ENCODE measurements at places on chromosomes 5 and 9. TPM values are rescaled to one million over a fixed set of nuclear protein-coding genes. Genes with fewer than 3 reads are reported as not detected.

The HSPA9 gene
- 196 TPM for total RNA-seq

GRCh38 chr9:8924562-8924961, 1125.0 kb upstream of the DMAC1 start:
- no peaks in the 10 kb centered on the region for H3K36me3 ChIP-seq

The ZSWIM6 gene
- total RNA-seq: 24.8 TPM

DNA sequence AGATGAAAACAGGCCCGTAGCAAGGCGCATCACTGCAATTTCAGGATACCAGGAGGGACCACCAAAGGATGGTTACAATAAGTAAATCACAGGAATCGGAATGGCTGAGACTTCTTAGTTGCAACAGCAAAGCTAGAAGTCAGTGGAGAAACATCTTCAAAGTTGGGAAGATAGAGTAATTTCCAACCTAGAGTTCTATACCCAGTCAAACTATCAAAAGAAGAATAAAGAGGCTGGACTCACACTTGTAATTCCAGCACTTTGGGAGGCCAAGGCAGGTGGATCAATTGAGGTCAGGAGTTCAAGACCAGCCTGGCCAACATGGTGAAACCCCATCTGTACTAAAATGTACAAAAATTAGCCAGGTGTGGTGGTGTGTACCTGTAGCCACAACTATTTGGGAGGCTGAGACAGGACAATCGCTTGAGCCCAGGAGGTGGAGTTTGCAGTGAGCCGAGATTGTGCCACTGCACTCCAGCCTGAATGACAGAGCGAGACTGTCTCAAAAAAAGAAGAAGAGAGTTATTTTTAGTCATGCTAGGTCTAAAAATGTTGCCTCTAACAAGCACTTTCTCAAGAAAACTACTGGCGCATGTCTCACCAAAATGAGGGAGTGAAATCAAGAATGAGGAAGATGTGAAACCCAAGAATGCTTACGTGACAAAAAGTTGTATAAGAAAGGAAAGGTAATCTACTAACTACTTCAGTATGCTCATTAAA, 267.7 kb downstream of the DENND1A start:
- no peaks in the 10 kb centered on the region for H3K4me1 ChIP-seq
- H3K27ac ChIP-seq: no peak overlapping the region
- no peak overlapping the region for H3K4me3 ChIP-seq
- H3K27me3 ChIP-seq: no peaks in the 10 kb centered on the region

GRCh38 chr5:138952962-138953361, 77.8 kb upstream of the LRRTM2 start:
- H3K27me3 ChIP-seq: no peaks in the 10 kb centered on the region
- H3K36me3 ChIP-seq: peaks cover 8% of the 10 kb centered on the region
- DNase-seq: no peak
- peak overlapping the region; percentile 74 for H3K27ac ChIP-seq
- H3K4me1 ChIP-seq: peaks cover 73% of the 10 kb centered on the region

DNA sequence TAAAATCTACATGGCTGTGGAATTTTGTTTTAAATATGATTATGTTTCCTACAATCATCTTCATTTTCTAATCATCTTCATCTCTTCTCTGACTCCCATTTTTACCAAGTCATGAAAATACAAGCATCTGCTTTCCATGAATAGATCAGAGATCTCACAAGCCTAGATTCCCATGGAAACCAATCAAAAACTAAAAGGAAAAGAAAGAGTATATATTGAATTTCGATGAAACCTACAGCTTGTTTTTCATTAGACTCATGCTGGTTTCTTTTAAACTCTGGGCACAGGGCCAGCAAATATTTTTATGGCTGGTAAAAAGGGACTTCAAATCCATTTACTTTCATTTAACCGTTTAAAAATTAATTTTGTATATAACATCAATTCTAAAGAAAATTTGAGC, 51.2 kb downstream of the INVS start:
- H3K4me3 ChIP-seq: no peak overlapping the region
- H3K27me3 ChIP-seq: no peaks in the 10 kb centered on the region
- no peak for DNase-seq
- no peaks in the 10 kb centered on the region for H3K4me1 ChIP-seq
- H3K36me3 ChIP-seq: no peaks in the 10 kb centered on the region
- no peak overlapping the region for H3K27ac ChIP-seq

DNA sequence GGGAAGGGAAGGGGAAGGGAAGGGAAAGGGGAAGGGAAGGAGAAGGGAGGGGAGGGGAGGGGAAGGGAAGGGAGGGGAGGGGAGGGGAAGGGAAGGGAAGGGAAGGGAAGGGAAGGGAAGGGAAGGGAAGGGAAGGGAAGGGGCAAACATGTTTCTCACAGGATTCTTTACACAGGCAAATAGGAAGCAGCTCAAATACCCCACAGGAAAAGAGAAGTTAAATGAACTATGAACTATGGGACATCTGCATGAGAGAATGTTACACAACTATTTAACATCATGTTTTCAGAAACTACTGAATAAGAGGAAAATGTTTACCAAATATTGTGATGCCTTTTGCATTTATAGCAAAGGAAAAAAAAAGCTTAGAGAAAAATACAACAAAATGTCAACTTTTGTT, 125.4 kb upstream of the SLC30A5 start:
- H3K4me1 ChIP-seq: no peaks in the 10 kb centered on the region
- no peak for DNase-seq
- no peak overlapping the region for H3K27ac ChIP-seq
- no peaks in the 10 kb centered on the region for H3K36me3 ChIP-seq

GRCh38 chr5:38494763-38495162, 61.7 kb downstream of the LIFR start:
- no peak overlapping the region for H3K4me3 ChIP-seq
- no peaks in the 10 kb centered on the region for H3K4me1 ChIP-seq
- H3K27me3 ChIP-seq: no peaks in the 10 kb centered on the region
- no peak for DNase-seq
- peaks cover 66% of the 10 kb centered on the region for H3K36me3 ChIP-seq

- DNase-seq: no peak
- H3K36me3 ChIP-seq: no peaks in the 10 kb centered on the region
- no peak overlapping the region for H3K4me3 ChIP-seq
- H3K27ac ChIP-seq: no peak overlapping the region
- no peaks in the 10 kb centered on the region for H3K4me1 ChIP-seq
Measured at GRCh38 chr5:86929123-86929766, 311.5 kb downstream of the COX7C start.

DNA sequence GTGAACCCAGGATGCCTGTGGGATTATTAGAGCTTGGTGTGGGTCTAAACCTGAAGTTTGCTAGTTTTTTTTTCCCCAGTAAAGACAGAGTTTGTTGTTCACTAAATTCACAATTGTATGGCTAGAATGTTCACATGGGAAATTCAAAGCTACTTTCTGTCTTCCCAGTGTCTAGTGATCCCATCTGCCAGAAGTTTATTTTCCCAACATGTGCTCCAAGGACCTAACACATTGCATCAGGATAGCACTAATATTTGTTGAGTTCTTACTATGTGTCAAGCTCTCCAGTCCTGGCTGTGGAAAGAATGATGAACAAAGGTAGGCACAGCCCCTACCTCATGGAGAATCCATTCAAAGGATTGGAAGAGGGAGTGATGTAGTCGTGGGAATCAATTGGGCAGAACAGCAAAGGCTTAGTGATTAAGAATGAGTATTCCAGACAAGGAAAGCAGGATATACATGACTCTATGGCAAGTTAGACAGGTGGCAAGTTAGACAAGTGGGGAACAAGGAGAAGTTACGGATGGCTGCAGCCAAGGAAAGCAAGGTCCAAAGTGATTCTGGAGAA, 521.5 kb upstream of the WWC1 start:
- DNase-seq: no peak
- no peak overlapping the region for H3K27ac ChIP-seq
- H3K27me3 ChIP-seq: no peaks in the 10 kb centered on the region
- no peaks in the 10 kb centered on the region for H3K4me1 ChIP-seq

GRCh38 chr9:97561501-97561900, 60.0 kb downstream of the TMOD1 start:
- peaks cover 10% of the 10 kb centered on the region for H3K36me3 ChIP-seq
- DNase-seq: no peak
- peaks cover 55% of the 10 kb centered on the region for H3K4me1 ChIP-seq

All from stomach (tissue), 19 donors.